NT2/D1 (cell line): ENCODE measurements at places on chromosomes 16 and 17.

- no peak for DNase-seq
Observed at GRCh38 chr17:49822829-49823228, 25.0 kb downstream of the TAC4 start.

- DNase-seq, result no peak
Observed at GRCh38 chr17:16348586-16348985, 4.7 kb downstream of the CENPV start.

DNA sequence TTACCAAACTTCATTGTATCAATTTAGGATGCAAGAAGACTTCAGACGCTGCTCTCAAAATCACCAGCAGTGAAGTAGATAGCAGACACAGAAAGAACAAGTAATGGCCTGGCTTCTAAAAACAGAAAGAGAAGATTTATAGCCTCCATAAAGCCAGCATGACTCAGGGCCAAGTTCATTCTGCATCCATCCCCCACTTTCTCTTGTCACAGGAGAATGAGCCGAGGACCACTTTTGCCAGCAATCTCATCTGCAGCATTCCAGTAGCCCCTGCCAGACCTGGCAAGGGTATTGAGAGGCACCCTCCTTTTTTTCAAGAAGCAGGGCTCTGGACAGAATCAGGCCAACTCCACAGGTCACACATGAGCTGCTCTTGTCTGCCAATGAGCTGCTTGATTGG, 355.4 kb upstream of the SOX9 start:
- DNase-seq, result no peak

- DNase-seq, result no peak
Observed at GRCh38 chr17:73386561-73386960, 74.8 kb upstream of the CDC42EP4 start.

- no peak for DNase-seq
Observed at GRCh38 chr16:86877835-86878234, 299.5 kb downstream of the FOXL1 start.

DNA sequence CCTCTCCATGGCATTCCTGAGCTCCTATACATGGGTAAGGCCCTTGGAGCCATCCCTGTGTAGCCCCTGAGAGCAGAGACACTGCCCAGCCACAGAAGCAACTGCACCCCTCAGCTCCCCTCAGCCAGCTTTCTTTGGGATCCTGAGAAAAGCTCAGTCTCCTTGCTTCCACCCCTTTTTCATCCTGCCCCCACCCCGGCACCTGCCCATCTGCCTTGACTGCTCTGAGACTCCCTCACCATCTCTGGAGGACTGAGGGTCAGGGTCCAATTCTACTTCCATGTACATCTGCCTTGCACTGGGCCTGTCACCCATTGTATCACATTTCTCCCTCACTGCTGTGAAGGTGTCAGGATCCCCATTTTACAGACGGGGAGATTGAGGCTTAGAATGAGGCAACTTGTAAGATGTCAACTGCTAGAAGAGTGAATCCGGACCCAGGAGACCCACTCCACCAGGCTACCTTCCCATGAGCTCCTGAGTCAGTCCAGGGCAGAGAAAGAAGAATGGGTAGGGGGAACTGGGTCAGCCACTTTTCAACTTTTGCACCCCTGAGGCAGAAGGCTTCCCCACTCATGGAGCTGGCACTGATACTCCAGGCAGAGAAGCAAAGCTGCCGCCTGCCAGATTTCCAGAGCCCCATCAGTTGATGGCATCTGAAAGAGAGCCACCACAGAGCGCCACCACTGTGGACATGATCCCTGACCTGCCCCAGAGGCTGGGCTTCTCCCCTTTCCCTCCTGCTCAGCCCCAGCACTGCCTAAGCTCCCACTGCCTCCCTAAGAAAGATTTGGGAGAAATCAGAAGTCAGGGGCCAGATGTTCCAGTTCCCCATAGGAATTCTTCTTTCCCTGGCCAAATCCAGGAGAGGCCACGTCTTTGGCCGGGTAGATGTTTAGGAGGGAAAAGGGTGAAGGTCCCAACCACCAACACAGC, 135.4 kb downstream of the TMEM132E start:
- DNase-seq, result no peak

GRCh38 chr16:82628711-82629110, 1.9 kb downstream of the CDH13 start:
- DNase-seq, result no peak

GRCh38 chr17:67911059-67911782, 85.0 kb downstream of the C17orf58 start:
- no peak for DNase-seq

- no peak for DNase-seq
Observed at GRCh38 chr17:40490289-40490853, 11.1 kb downstream of the TNS4 start.

- no peak for DNase-seq
Observed at GRCh38 chr16:31202414-31203375, at the start of gene PYCARD. PYCARD (minus strand) TSS chr16:31202760; CDS start chr16:31202690, 70 bp downstream.

GRCh38 chr17:82219753-82220709, 7.4 kb upstream of the CCDC57 start:
- no peak for DNase-seq

- DNase-seq, result peak; percentile 57
Observed at GRCh38 chr16:83215406-83216001, 588.7 kb downstream of the CDH13 start.
